Spleen (tissue), 13 donors: ENCODE measurements at places on chromosomes 13 and 19. TPM values are rescaled to one million over a fixed set of nuclear protein-coding genes. Genes with fewer than 3 reads are reported as not detected.

DNA sequence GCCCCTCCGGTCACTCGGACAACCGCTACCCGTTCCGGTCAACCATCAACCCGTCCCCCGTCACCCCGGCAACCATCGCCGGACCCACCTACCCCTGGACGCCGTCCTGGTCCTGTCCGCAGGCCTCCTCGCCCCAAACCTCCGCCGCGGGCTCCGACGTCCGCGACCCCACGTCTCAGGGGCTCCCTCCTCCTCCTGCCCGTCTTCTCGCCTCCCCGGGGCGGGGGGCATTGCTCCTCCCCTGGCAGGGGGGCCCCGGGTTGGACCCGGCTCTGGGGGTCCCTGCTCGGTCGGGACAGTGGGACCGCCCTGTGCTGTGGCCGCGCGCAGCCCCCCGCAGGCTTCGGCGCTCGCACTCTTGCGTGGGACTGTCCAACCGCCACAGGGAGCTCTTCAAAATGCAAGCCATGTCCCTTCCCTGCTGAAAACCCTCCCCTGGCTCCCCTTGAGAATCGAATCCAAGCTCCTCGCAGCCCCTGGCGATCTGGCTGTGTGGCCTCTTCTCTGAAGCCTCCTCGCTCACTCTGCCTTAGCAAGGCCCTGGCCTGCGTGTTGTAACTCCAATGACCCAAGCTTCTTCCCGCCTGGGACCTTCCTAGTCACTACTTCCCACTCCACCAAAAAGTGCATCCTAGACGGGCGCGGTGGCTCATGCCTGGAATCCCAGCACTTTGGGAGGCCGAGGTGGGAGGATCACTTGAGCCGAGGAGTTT is 8.4 kb downstream of the EPHX3 start:
- H3K4me3 ChIP-seq, result peak overlapping the region; percentile 58
- no peaks in the 10 kb centered on the region for H3K36me3 ChIP-seq
- no peak for DNase-seq
- peaks cover 19% of the 10 kb centered on the region for H3K4me1 ChIP-seq
- H3K27me3 ChIP-seq, result peaks cover 25% of the 10 kb centered on the region

GRCh38 chr19:56838024-56838908 is 2.3 kb downstream of the PEG3 start:
- H3K4me1 ChIP-seq, result no peaks in the 10 kb centered on the region
- peak overlapping the region; percentile 35 for H3K4me3 ChIP-seq
- H3K36me3 ChIP-seq, result no peaks in the 10 kb centered on the region
- no peak for DNase-seq
- H3K27ac ChIP-seq, result peak overlapping the region; percentile 58
- no peaks in the 10 kb centered on the region for H3K27me3 ChIP-seq

- DNase-seq, result no peak
- H3K4me1 ChIP-seq, result peaks cover 32% of the 10 kb centered on the region
- H3K27me3 ChIP-seq, result no peaks in the 10 kb centered on the region
- H3K4me3 ChIP-seq, result no peak overlapping the region
- H3K27ac ChIP-seq, result peak overlapping the region; percentile 51
- no peaks in the 10 kb centered on the region for H3K36me3 ChIP-seq
Measured at GRCh38 chr13:29817604-29818378, 32.6 kb downstream of the UBL3 start.

GRCh38 chr13:44668688-44669087 is 92.6 kb upstream of the TSC22D1 start:
- no peaks in the 10 kb centered on the region for H3K36me3 ChIP-seq
- no peaks in the 10 kb centered on the region for H3K4me1 ChIP-seq
- H3K4me3 ChIP-seq, result no peak overlapping the region

DNA sequence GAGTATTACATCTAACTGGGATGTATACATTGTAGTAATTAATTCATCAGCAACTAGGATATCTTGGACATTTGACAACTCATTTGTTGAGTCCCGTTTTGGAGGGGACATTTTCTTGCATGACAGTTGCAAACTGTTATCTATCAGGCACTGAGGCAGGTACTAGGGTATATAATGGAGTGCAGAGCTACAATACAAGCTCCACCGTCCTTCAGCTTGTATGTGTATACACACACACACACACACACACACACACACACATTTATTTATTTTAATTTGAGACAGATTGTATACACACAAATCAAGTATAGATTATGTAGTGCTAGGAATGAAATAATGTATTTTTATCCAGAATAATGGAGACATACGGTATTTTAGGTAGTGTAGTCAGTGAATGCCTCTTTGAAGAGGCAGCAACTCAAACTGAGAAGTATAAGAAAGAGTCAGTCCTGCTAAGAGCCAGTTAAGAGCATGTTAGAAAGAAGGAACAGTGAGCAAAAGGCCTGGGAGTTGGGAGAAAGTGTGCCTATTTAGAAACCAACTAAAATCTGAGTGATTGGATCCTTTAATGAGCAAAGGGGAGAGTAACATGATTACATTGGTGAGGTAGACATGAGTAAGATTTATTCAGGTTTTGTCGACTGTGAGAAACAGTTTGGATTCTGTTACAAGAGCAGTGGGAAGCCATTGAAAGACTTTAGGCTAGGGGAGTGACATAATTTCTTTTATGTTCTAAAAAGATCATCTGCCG is 74.5 kb downstream of the NBEA start:
- no peak for DNase-seq
- no peaks in the 10 kb centered on the region for H3K4me1 ChIP-seq
- no peaks in the 10 kb centered on the region for H3K27me3 ChIP-seq
- H3K4me3 ChIP-seq, result no peak overlapping the region
- no peaks in the 10 kb centered on the region for H3K36me3 ChIP-seq
- H3K27ac ChIP-seq, result no peak overlapping the region

GRCh38 chr19:32241306-32241705 is 104.1 kb upstream of the ZNF507 start:
- H3K4me3 ChIP-seq, result no peak overlapping the region
- no peak for DNase-seq
- H3K4me1 ChIP-seq, result no peaks in the 10 kb centered on the region
- H3K27me3 ChIP-seq, result no peaks in the 10 kb centered on the region
- no peak overlapping the region for H3K27ac ChIP-seq

DNA sequence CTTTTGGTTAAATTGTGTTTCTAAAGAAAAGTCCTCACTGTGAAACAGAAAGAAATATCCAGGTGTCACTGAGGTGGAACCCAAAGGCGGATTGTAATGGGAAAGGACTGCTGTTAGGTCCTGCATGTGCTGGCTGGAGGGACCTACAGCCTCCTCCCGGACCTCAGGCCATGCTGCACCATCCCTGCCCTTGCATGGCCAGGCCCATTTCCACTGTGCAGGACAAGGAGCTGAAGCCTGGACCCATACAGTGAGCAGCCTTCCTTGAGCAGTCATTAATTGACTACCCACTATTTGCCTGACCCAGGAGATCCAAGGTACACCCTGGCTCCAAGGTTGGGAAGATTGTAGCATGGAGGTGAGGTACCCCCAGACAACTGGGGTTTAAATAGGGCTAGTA is 17.6 kb downstream of the VSTM2B start:
- no peak overlapping the region for H3K4me3 ChIP-seq
- no peak overlapping the region for H3K27ac ChIP-seq
- H3K4me1 ChIP-seq, result no peaks in the 10 kb centered on the region
- no peaks in the 10 kb centered on the region for H3K36me3 ChIP-seq
- DNase-seq, result peak; percentile 39

GRCh38 chr19:48419158-48419920 is 25.9 kb downstream of the GRIN2D start:
- no peak overlapping the region for H3K27ac ChIP-seq
- peak overlapping the region; percentile 62 for H3K4me3 ChIP-seq
- peaks cover 12% of the 10 kb centered on the region for H3K4me1 ChIP-seq
- peak; percentile 87 for DNase-seq
- H3K27me3 ChIP-seq, result peaks cover 15% of the 10 kb centered on the region
- no peaks in the 10 kb centered on the region for H3K36me3 ChIP-seq

The CYP4F8 gene
- not detected for total RNA-seq

The SPIB gene
- 42.0 TPM for total RNA-seq
